ENCODE measurements at places on chromosomes 1 and 21.

DNA sequence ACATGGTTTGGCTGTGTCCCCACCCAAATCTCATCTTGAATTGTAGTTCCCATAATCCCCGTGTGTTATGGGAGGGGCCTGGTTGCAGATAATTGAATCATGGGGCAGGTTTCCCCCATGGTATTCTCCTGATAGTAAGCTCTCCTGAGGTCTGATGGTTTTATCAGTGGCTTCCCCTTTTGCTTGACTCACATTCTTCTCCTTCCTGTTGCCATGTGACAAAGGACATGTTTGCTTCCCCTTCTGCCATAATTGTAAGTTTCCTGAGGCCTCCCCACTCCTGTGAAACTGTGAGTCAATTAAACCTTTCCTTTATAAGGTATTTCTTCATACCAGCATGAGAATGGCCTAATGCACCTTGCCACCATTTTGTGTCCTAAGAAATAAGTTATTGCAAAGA is 415.0 kb downstream of the COL11A1 start:
- DNase-seq = no peak

GRCh38 chr1:17437260-17437579 is 2.3 kb downstream of the RCC2 start:
- DNase-seq = no peak

GRCh38 chr21:35753308-35753707 is 307.0 kb downstream of the SETD4 start:
- DNase-seq = no peak

- no peak for DNase-seq
These were observed 339.0 kb upstream of the B3GALT2 start for GRCh38 chr1:193525411-193525810.

DNA sequence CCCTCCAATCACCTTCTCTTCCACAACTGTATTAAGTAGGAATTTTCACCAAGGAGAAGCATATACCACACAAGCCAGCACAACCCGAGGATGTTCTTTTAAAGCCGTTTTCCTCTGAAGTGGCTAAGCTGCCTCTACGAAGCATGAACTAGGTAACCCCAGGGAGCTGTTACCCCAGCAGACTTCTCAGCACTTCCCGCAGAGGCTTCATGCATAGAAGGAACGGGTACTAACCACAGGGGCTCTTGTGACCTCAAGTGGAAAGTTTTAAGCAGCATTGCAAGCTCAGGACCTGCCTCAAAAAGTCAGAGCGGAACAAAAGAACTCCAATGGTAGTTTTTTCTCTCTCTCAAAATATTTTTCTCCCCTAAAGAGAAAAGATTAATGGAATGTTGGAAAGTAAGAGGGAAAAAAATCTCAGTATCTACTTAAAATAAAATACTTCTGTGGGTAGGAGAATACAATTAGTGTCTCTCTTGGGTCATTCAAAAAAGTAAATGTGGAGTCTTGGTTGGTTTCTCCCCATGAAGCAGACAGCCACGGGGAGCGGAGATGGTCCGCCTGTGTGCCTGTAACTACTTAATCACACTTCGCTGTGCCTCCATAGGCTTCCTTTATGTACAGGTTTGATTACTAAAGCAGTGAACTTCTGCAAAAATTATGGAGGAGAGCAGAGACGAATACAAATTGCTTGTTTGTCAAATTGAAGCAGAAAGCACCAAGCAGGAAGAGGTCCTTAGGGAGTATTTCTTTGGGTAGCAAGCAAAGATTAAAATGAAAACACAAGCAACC is 40.9 kb downstream of the STX6 start:
- no peak for DNase-seq

- DNase-seq = no peak
These were observed 48.6 kb downstream of the MDM4 start for GRCh38 chr1:204564835-204565234.

DNA sequence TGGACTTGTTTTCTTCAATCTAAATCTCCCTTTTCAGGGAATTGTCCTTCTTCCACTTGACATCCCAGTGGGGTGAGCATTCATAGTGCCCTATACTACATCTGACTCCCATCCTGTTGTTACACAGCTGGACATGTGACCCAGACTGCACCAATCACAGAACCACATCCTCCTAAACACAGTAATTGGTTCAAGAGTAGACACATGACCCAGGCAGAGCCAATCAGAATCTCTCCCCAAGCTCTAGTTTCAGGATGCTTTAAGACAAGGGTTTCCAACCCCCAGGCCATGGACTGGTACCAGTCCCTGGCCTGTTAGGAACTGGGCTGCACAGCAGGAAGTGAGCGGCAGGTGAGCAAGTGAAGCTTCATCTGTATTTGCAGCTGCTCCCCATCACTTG is 5.6 kb upstream of the DDOST start:
- no peak for DNase-seq

DNA sequence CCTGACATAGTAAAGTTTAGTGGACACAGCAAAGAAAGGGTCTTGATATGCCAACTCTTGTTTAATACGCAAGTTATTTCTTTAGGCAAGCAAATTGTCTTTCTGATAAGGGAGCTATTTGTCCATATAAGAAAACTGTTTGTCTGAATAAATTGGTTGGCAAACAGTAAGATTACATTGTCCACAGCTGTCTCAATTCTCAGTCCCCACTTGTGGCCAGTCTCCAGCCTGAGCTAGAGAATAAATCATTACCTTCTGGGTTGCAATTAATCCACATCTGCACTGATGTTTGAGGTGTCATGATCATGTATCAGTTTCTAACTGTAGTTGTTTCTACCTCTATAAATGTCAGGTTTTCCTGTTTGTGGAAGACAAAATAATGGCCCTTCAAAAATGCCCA is 60.0 kb upstream of the TNR start:
- DNase-seq = no peak

All from dermis microvascular lymphatic vessel endothelial cell (primary cell).